ENCODE measurements at places on chromosomes 1 and 21.

- no peak for DNase-seq
Observed at GRCh38 chr1:167431909-167432650, 86.2 kb downstream of the CD247 start.

DNA sequence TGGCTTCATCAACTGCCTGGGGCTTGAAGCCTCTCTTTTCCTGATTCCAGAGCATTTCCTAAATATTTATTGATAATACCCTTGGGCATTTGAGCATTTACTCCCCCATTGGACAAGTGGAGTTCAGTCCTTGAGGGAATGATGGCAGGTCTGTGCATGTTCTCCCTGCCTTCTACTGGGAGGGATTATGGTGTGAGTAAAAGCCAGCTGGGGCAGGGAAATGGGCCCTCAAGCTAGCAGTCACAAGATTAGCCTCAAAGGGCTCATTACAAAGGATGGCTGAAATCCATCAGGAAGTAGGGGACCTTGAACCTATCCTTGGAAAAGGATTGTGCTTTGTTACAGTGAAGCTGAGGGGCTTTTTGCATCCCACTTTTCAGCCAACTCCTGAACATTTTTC lies 24.2 kb upstream of the OSBPL9 start:
- DNase-seq: no peak

DNA sequence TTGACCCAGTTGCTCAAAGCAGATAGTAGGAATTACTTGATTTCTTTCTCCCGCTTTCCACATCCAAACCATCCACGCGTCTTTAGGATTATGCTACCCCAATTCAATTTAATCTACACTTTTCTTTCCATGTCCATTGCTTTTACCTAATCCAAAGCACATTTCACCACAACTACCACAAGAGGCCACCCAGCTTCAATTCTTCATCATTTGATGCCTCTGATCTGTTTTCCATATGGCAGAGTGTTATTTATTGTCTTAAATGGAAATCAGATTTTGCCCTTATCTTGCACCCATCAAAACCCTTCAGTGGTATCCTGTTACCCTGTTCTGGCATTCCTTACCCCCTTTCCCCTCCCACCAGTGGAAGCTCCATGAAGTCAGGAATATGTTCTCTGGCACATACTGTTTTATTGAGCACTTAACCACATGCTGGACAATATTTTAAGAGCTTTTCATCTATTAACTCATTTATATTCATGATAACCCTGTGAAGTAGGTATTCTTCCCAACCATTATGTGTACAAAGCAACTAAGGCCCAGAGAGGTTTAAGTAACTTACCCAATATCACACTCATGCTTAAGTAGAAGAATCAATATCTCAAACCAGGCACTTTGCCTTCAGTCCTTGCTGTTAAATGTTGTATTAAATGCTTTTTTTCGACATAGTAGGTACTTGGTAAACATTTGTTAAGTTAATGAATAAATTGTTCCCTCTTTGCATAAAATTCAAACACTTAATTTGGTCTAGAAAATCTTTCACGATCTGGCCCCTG lies 34.6 kb downstream of the CLIC4 start:
- DNase-seq: no peak

DNA sequence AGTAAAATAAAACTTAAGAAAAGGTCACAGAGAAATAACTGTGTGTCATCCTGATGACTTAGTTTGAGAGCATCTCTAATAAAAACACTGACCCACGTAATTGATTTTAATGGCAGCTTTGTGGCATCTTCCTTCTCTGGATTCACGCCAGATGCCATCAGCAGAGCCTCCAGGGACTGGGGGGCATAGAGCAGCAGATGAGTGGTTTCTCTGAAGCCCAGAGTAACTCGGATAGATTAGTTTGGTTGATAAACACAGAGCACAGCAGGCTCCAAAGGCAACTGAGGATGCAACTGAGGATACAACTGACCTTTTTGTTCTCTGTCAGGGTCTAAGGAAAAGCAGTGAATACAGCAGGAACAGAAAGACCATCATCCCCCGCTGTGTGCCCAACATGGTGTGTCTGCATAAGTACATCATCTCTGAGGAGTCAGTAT lies 180.8 kb downstream of the RPS6KC1 start:
- no peak for DNase-seq

GRCh38 chr21:29302359-29302875 lies 3.7 kb downstream of the BACH1 start:
- DNase-seq: no peak

- DNase-seq: no peak
Observed at GRCh38 chr1:220787069-220787619, 431 bp downstream of the MTARC1 start.

GRCh38 chr1:64956733-64957441 lies 9.5 kb downstream of the JAK1 start:
- no peak for DNase-seq
